Activated CD4-positive, alpha-beta T cell treated with anti-CD3 and anti-CD28 coated beads for 48 hours (primary cell): ENCODE measurements at places on chromosomes 5 and 9.

DNA sequence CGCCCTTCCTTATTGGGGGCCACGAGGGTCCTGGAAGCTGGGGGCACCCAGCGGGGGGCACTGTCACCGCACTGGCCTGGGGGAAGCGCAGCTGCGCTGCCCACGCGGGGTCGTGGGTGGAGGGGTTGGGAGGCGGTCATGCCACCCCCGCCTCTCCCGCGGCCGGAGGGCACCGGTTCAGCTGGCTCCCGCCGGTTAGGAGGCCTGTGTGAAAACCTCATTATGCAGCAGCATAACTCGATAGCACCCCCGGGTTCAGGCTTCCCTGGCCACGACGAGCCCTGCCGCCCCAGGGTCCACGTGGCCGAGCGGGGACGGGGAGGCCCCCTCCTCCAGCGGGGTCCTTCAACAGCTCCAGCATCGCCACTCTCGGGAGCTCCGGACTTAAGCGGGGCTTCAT lies 91.2 kb upstream of the ERCC6L2 start:
- no peak for DNase-seq

- DNase-seq, result peak; percentile 11
Observed at GRCh38 chr9:101028346-101029314, at the start of gene PLPPR1. TSS of gene PLPPR1 (plus strand) at chr9:101028727.

GRCh38 chr9:71620331-71620730 lies 148.0 kb downstream of the CEMIP2 start:
- DNase-seq, result no peak

DNA sequence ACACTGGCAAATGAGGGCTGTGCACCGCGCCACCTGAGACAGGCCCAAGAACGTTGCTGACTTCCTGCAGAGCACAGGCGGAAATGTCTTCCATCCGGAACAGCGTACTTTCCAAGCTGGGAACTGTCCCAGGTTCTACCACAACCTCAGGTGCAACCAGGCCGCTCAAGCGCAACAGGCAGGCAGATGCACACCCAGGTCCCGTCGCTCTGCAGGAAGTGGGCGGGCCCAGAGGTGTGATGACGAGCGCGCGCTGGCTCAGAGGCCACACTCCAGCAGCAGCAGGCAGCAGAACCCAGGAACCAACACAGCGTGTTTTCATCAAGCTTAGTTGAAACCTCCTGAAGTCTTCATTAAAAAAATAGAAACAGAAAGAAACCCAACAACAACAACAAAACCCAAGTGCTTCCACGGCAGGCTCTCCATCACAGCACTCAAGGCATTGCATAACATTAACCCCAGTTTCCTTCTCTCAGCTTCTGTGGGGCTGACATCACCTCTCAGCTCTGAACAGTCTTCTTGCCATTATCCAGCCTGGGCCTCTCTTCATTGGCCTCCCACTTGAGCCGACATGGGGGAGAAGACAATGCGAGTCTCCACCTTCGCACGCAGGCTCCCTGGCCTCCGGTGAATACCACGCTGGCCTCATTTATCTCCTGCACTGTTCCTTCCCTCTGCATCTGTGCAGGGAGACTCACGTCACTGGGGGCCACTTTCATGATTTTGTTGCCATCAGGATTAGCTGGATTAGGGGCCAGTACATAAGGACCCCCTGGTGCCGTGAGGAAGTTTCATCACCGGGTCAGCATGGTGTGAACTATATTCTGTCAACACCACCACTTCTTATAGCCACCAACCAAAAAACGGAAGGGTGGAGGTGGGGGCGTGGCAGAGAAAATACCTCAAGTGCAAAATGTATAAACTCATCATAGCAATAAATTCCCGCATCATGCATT lies 22.1 kb downstream of the PTCH1 start:
- peak; percentile 88 for DNase-seq

- DNase-seq, result no peak
Observed at GRCh38 chr5:113474100-113474728, 14.0 kb downstream of the MCC start.
